ENCODE measurements at places on chromosomes 16 and 17. TPM values are rescaled to one million over a fixed set of nuclear protein-coding genes. Genes with fewer than 3 reads are reported as not detected.

GRCh38 chr17:2085648-2085949 lies 30.7 kb downstream of the HIC1 start:
- H3K4me3 ChIP-seq = no peak overlapping the region
- H3K27me3 ChIP-seq = no peaks in the 10 kb centered on the region
- peak overlapping the region; percentile 52 for H3K27ac ChIP-seq
- peaks cover 27% of the 10 kb centered on the region for H3K4me1 ChIP-seq

DNA sequence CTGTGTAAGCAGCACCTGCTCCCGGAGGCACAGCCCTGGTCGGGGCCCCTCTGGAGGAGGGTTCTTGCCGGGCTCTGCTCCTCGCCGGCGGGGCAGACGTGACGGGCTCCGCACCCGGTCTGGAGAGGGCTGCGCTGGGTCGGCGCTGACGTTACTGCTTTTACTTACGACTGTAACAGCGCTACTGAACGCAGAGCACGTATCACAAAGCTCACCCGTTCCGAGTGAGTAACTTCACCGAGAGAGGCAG lies 1.3 kb upstream of the RAB40C start:
- peak; percentile 69 for DNase-seq
- no peaks in the 10 kb centered on the region for H3K36me3 ChIP-seq
- H3K4me1 ChIP-seq = peaks cover 13% of the 10 kb centered on the region
- H3K4me3 ChIP-seq = peak overlapping the region; percentile 92
- peak overlapping the region; percentile 97 for H3K27ac ChIP-seq
- H3K27me3 ChIP-seq = no peaks in the 10 kb centered on the region

DNA sequence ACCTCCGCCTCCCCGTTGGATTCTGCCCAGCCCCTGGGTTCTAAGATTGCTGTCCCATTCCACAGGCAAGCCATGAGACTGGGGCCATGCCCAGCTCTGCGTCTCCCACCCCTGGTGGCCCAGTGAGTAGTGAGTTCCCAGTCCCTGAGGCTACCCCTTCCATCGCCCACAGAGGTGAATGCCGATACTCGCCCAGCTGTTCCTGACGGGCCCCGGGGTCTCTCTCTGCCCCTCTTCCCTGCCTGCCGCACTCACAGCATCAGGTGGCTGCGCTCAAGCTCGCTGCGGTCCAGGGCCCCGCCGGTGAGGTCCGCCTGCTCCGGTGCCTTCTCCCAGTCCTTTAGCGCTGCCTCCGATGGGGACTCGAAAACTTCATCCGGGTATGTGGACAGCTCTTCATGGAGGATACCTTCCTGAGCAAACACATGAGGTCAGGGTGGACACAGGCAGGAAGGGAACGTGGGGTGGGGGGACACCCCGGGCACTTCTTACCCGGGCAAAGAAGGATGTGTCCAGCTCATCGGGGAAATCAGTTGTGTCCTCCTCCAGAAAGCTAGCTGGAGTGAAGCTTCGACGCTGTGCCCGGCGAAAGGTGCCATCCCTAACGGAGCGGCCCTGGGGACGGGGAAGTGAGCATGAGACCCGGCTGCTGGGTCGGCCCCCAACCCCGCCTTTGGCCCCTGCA lies 8.8 kb downstream of the SNRNP25 start:
- no peaks in the 10 kb centered on the region for H3K36me3 ChIP-seq
- peaks cover 12% of the 10 kb centered on the region for H3K4me1 ChIP-seq
- DNase-seq = no peak
- no peak overlapping the region for H3K27ac ChIP-seq
- H3K4me3 ChIP-seq = no peak overlapping the region
- no peaks in the 10 kb centered on the region for H3K27me3 ChIP-seq

The CACNG5 gene
- polyA plus RNA-seq = not detected

DNA sequence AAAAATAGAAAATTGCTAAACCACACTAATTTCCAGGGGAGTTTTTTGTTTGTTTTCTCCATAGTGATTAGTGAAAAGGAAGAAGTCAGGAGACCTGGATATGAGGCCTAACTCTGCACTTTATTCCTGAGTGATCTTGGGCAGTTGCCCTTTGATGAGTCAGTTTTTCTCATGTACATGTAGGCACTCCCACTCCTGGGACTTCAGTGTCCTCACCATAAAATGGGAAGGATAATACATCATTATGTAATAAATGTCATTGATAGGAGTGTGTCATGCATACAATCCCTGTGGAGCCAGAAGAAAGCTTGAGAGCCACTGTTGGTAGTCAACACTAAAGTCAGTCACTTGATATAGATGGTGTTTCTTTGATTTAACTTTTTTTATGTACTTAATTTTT lies 32.5 kb downstream of the WIPF2 start:
- H3K27ac ChIP-seq = no peak overlapping the region
- H3K4me3 ChIP-seq = no peak overlapping the region
- H3K4me1 ChIP-seq = peaks cover 2% of the 10 kb centered on the region
- H3K27me3 ChIP-seq = no peaks in the 10 kb centered on the region
- H3K36me3 ChIP-seq = no peaks in the 10 kb centered on the region

DNA sequence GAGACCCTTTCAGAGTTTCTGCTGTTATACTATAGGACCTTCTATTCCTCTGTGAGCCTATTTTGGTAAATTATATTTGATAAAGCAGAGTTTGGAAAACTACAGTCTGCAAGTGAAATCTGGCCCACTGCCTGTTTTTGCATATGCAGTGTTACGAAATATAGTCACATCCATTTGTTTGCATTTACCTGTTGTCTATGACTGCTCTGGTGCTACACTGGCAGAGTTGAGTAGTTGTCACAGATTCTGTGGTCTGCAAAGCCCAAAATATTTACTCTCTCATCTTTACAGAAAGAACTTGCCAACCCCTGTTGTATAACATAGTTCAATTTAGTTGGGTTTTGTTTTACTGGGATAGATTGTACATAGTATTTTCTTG lies 42.3 kb downstream of the TNRC6A start:
- no peaks in the 10 kb centered on the region for H3K36me3 ChIP-seq
- no peak for DNase-seq
- H3K27ac ChIP-seq = no peak overlapping the region
- no peaks in the 10 kb centered on the region for H3K27me3 ChIP-seq
- H3K4me3 ChIP-seq = no peak overlapping the region
